Fibroblast of mammary gland (primary cell): ENCODE measurements at places on chromosomes 2 and 18.

DNA sequence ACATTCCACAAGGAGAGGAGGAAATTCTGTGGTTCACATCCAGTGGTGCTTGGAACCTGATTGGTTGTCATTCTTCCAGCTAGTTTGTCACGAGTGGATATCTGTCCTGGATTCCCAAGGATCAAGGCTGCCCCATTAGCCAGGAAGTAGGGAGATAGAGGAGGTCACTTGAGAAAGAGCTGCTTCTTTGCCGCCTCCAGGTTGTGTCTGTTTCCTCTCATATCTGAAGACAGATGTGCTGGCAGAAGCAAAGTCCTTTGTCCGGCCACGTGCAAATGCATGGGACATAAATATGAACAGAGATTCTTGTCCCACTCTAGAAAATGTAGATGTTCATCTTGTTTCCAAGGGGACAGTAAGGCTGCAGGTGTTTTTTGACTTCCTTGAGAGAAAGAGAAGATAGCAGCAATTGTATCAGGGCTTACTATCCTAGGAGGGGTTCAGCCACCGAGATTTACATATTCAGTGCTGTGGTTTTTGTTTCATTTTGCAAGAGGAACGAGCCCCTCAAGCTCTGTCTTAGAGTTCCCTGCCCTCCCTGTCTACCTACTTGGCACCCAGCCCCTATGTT is 174.4 kb downstream of the RPIA start:
- no peak for DNase-seq

- no peak for DNase-seq
These were observed 184.0 kb downstream of the SCG2 start for GRCh38 chr2:223418131-223418530.

- no peak for DNase-seq
These were observed 506.9 kb downstream of the SATB2 start for GRCh38 chr2:198950803-198951202.

DNA sequence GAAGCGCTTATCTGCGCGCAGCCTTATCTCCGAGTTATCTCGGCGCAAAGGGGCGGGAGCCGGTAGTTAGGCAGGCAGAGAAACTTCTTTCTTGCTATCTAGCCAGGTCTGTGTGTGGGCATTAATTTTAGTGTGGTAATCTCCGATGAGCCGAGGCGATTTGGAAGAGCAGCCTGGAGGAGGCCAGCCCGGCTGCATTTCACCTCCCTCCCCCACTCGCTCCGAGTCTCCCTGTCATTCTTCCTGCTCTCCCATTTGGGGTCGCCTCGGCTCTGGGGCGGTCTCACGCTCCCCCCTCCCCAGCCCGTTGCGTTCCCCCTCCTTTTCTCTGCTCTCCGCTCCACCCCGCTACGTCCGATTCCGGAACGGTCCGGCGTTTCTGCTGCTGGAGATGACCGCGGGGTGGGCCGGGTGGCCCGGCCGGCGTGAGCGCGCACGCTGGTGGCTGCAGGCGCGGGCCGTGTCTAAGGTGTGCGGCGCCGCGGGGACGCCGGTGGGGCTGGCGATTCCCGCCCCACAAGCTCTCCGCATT is 566 bp downstream of the GATA6 start:
- peak; percentile 42 for DNase-seq

DNA sequence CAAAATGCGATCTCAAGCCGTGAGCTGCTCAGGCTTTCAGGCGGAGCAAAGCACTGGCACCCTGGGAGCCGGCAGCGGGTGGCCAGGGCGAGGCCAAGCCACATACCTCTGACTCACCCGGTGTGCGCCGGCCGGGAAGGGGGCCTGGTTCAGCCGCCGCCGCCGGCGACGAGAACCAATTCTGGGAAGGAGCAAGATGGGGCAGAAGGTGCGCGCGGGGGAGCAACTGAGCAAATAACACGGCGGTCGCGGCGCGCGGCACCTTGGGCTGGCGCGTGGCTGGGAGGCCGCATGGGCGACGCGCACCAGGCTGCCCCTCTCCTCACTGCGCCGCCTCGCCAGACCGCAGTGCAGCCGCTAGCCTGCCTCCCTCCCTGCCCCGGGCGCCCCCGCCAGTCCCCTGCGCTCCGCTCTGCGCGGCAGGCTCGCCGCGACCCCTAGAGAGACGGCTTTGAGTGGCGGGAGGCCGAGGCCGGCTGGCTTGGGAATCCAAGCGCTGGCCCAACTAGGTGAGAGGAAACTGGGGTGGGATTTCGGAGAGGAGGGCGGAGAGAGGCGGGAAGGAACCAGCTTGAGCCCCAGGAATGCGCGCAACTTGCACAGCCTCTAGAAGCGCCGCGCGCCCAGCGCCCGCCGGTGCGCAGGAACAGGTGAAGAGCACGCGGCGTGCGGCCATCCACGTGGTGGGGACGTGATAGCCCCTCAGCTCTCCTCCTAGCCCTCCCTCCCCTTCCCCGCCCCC is 3.2 kb downstream of the NRP2 start:
- peak; percentile 53 for DNase-seq

GRCh38 chr2:84717302-84717701 is 163.6 kb downstream of the TRABD2A start:
- DNase-seq: no peak

GRCh38 chr18:68428661-68429060 is 286.2 kb downstream of the TMX3 start:
- DNase-seq: peak; percentile 47

- DNase-seq: no peak
These were observed 182.2 kb upstream of the ZFP36L2 start for GRCh38 chr2:43408407-43409160.

DNA sequence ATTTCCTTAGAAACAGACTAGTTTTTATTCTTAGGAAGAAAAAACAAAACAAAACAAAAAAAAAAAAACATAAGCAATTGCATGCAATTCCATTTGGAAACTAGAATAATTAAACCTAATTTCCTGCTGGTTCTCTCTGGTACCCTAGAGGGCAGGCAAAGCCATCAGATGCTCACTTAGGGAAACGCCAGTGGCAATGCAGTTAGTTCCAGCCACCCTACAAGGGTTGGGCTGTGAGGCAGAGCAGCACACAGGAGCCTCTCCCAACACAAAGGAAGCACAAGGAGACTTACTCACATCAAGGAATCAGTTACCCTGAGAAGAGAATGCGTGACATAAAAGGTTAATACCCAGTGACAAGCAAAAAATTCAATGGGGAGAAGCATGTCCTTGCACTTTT is 28.8 kb downstream of the CCDC93 start:
- DNase-seq: no peak

- DNase-seq: no peak
These were observed 283.4 kb upstream of the FBXO11 start for GRCh38 chr2:48189552-48190228.

DNA sequence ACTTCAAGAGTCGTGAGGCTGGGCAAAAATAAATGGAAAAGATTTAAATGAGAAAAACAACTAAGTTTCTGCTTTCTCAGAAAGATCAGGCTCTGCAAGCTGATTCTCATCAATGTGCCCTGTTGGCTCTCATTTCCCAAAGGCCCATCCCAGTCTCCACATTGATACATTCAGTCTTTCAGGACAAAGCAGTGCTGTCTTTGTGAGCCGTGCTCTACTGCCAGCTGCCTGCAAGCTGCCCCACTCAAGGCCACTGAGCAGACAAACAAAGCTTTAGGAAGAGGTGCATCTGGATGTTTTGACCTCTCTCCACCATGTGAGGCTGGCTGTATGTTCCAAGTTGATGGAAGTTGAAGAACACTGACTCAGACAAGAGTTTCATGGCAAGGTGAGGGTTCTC is 48.8 kb downstream of the FSHR start:
- DNase-seq: no peak

GRCh38 chr18:78675231-78675630 is 304.4 kb upstream of the SALL3 start:
- DNase-seq: no peak

GRCh38 chr2:120313695-120314615 is 32.0 kb upstream of the INHBB start:
- DNase-seq: no peak

DNA sequence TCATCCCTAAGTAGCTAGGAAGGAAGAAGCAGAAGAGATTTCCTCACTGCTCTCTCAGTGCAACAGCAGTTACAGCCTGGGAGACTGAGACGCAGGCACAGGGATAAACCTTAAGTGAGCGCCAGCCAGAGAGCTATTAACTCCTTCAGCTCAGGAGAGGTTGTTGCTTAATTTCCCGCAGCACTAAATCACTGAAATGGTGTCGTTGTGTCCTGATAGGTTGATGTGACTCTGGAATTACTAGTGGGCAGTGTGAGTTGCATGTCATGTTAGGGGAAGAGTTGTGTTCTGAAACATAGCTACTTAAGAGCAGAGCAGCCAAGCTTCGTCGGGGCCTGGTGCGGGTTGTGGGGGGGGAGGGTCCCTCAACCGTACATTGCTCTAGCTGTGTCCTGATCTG is 225.8 kb downstream of the NAPG start:
- DNase-seq: no peak

- DNase-seq: no peak
These were observed 74.5 kb downstream of the CABLES1 start for GRCh38 chr18:23209796-23210195.

DNA sequence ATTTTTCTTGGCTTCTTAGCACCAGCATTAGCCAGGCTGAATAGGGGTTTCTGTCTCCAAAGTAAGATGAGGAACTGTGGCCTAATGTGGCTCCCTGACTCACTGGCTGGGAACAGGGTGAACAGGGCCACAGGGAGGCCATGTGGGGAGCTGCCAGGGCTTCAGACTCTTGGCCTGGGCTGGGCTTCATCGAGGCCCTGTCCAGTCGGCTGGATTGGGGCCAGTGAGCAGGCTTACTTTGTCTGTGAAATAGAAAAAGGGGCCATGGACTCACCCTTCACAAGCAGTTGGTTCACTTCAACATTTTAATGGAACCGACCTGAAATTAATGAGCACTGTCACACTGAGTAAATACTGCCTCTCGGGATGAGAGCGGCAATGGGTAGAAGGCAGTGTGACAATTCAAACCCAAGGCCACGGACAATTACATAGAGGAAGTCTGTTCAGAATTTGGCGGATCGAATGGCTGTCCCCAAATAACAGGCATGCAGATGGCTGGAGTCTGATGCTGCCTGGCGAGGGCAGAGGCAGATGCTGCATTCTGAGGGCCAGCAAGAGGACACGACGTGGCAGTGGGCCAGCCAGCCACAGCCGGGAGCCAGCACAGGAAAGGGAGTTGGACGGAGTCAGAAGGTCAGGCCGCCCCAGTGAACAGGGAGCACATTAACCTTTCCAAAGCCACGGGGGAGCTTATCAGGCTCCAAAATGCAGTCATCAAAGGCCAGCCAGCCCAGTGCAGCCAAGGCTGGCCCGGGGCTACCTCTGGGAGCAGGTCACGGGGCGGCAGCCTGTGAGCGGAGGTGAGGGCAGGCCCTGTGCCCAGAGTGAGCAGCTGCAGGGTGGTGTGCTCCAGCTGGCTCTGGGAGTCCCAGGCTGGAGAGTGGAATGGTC is 146.6 kb upstream of the REV1 start:
- DNase-seq: peak; percentile 12

DNA sequence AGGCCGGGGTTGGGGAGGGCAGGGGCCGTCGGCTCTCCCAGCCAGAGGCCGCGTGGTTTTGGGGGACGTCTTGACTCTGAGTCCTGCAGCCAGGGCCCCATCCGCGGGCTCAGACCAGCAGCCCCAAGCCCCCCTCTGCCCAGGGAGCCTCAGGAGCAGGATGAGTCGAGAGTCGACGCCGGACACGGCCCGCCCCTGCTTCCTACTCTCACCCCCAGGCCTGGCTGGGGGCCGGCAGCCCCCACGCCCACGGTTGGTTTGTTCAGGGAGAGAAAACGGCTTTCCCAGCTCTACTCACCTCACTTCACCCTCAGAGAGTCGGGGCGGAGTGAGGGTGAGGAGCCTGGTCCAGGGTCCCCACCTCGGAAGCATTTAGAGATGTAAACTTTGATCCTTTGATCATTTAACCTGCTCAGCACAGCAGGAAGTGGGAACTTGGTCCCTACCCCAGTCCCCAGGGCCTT is 6.9 kb downstream of the SNORC start:
- no peak for DNase-seq

DNA sequence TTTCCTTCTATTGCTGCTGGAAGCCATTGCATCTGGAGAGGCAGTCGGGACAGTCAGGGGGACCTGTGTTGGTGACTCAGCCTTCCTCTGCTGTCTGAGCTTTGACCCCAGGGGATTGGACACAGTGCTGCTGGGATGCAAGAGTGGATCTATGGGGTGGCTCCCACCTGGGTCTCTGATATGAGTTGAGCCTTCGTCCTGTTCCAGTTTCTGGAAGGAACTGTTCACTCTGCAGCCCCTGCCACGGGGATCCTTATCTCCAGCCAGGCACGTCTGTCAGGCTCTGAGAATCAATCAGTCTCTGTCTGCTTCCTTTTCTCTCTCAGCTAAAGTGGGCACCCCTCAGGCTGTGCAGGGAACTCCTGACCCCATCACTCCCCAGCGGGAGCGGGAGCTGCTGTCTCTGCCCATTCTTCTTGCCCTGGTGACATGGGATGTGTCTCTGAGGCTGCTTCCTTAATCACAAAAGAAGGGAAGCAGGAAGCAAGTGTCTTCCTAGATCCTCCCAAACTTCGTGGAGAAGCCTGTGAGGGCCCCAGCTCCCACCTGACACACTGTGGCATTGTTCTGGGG is 51.7 kb downstream of the ARHGAP28 start:
- DNase-seq: peak; percentile 21

DNA sequence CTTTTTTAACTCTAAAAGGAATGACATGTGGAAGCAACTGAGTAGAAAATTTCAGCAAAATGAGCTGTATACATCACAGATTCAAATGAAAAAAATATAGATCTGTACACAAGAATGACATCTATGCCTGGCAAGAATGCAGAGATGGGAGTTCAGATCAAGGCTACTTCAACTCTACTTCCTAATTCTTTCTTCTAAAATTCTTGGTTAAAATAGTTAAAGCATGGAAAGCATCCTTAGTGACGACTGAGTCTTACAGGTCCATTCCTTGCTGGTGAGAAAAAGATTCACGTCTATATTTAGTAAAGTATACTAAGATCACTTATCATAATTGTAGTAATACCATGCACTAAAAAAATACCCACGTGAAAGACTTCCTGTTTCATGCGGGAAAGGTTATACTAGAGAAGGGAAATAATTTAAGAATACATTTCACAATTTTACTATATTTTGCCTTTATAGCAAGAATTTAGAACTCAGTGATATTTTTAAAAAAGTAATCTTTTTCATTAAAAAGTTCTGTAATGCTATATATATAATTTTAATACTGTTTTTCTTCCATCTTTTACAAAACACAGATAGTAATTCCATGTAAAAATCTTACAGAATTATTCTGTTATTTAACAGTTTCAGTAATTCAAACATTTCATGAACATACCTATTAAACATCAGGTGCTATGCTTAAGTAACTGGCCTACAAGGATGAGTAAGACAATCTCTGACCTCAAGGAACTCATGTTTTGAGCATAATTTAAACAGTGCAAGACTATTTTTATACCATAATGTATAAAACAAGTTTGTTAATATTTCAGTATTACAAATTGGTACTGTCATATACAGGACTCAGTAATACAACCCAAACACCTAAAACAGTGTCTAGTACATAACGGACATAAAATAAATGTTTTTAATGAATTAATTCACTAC is 159.6 kb downstream of the BAZ2B start:
- DNase-seq: no peak

DNA sequence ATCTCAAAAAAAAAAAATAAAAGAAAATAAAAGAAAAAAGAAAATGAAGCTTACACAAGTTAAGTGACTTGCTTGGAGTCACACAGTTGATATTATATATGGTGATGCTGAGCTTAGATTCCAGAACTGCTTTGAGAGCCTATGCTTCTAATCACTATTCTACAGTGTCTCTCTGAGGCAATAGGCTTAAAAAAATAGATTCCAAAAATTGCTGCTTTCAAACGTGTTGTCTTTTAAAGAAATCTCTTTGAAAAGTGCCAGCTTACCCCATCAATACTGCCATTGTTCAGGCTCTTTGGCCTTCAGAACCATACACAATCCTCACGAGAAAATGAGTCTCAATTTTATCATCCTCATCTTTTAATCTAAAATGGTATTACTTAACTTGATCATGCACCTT is 102.6 kb downstream of the CDK15 start:
- no peak for DNase-seq
